Right lobe of liver (tissue), 6 donors: ENCODE measurements at places on chromosomes 6 and 20. TPM values are rescaled to one million over a fixed set of nuclear protein-coding genes. Genes with fewer than 3 reads are reported as not detected.

Gene FOXQ1
- total RNA-seq = 0.12 TPM

DNA sequence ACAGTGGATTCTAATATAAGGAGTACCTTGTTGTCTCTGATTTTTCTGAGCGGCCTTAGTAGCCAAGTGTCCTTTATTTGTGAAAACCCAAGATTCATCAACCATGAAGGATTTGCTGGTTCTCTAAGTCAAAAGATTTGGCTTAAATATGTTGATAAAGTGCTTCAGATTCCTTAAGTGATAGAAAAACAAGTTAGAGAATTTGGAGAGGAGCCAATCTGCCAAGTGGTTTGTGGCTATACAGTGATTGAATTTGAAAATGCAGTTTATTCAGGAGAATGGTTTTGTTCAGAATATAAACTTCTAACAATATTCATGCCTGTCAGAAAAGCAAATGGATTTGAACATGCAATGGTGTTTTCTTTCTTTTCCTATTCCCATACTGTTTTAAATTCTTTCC lies 54.8 kb downstream of the CAP2 start:
- no peaks in the 10 kb centered on the region for H3K36me3 ChIP-seq
- no peak for DNase-seq
- H3K4me1 ChIP-seq = no peaks in the 10 kb centered on the region

- H3K27me3 ChIP-seq = no peaks in the 10 kb centered on the region
- no peak for DNase-seq
- peaks cover 14% of the 10 kb centered on the region for H3K4me1 ChIP-seq
These were observed 560 bp downstream of the YTHDF1 start for GRCh38 chr20:63215101-63216040.

DNA sequence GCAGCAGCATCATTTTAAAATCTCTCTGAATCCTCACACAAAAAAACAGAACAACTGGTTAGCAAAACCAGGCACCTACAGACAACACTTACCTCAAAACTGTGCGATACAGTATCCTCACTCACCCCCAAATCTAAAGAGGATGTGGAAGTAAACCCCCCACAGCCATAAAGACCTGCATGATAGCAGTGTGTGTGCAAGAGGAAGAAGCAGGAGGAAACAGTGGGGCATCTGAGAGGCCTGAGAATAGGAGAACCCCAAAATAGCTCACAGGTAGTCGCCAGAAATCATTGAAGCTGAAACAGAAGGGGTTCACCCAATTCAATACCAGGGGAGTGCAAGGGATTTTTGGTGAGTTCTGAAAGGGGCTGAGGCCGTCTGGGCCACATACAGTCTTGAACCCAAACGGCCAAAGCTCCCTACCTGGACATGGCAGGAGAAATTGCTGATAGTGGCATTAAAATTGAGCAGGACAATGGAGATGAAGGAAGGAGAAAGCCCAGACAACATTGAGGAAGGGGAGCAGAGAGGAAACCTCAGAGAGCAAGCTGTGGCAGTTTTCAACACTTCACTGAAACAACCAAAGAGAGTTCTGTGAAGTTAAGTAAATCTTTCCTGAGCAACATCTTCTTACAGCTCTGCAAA lies 129.7 kb downstream of the FIG4 start:
- no peaks in the 10 kb centered on the region for H3K36me3 ChIP-seq
- DNase-seq = no peak
- H3K4me1 ChIP-seq = no peaks in the 10 kb centered on the region

GRCh38 chr6:12024216-12024615 lies 12.1 kb downstream of the HIVEP1 start:
- no peaks in the 10 kb centered on the region for H3K27me3 ChIP-seq
- H3K27ac ChIP-seq = no peak overlapping the region
- peaks cover 5% of the 10 kb centered on the region for H3K4me1 ChIP-seq

GRCh38 chr6:15430186-15430585 lies 184.3 kb downstream of the JARID2 start:
- H3K4me3 ChIP-seq = no peak overlapping the region
- no peaks in the 10 kb centered on the region for H3K27me3 ChIP-seq
- DNase-seq = no peak
- H3K4me1 ChIP-seq = peaks cover 39% of the 10 kb centered on the region
- no peaks in the 10 kb centered on the region for H3K36me3 ChIP-seq
- H3K27ac ChIP-seq = no peak overlapping the region

GRCh38 chr6:28901831-28902230 lies 22.0 kb downstream of the TRIM27 start:
- H3K27me3 ChIP-seq = no peaks in the 10 kb centered on the region
- DNase-seq = no peak
- H3K27ac ChIP-seq = no peak overlapping the region

- H3K27me3 ChIP-seq = no peaks in the 10 kb centered on the region
- no peak overlapping the region for H3K27ac ChIP-seq
- H3K36me3 ChIP-seq = no peaks in the 10 kb centered on the region
- no peaks in the 10 kb centered on the region for H3K4me1 ChIP-seq
These were observed 114.7 kb downstream of the GJA10 start for GRCh38 chr6:90008908-90009501.

GRCh38 chr20:51424270-51425117 lies 118.0 kb downstream of the NFATC2 start:
- no peak overlapping the region for H3K27ac ChIP-seq
- peaks cover 2% of the 10 kb centered on the region for H3K36me3 ChIP-seq
- no peaks in the 10 kb centered on the region for H3K27me3 ChIP-seq

DNA sequence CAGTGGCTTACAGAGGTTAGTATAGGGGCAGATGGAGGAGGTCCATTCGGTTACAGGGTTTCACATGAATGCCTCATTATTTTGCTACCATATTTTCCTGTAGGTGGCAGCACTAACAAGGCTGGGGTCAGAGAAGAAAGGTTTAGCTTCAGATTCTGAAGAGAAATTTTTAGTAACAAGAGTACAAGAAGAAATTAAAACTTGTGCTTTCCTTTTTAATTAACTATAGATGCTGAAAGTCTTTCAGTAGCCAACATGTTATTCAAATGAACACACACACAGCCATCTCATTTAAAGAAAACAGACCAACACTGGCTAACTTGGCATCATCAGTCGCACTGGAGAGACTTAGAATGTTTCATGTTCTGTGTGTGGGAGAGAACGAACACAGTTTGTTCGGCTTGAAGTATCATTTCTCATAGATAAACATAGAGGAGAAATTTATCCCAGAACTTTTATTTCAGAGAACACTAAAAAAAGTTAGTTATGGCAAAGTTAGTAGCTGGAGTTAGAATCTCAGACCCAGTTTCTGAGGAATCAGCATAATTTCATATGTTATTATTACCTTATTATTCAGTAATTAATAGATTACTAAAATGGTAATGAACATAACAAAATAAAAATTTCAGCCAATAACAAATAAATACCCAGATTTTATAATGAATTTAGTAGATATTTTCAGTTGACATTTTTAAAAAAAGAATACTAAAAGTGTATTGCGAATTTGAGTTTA lies 314.0 kb upstream of the RSPO3 start:
- H3K27me3 ChIP-seq = no peaks in the 10 kb centered on the region
- H3K4me3 ChIP-seq = no peak overlapping the region
- DNase-seq = peak; percentile 45
- no peaks in the 10 kb centered on the region for H3K4me1 ChIP-seq
- no peaks in the 10 kb centered on the region for H3K36me3 ChIP-seq
- no peak overlapping the region for H3K27ac ChIP-seq

DNA sequence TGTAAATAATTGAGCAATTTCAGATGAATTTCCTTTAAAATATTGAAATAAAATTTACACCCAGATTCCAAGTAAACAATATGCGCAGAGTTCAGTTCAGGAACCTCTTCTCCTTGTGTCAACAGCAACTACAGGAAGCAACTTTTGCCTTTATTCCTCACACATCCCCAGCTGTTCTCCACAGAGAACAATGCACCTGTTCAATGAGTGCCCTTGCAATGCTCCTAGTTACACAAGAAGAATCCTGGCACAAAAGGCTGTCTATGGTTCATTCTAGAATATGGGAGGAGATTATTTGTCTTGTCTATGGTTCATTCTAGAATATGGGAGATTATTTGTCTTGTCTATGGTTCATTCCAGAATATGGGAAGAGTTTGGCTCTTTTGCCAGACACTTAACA lies 454.9 kb downstream of the BTBD3 start:
- no peaks in the 10 kb centered on the region for H3K27me3 ChIP-seq
- no peaks in the 10 kb centered on the region for H3K36me3 ChIP-seq
- no peak overlapping the region for H3K27ac ChIP-seq
- H3K4me1 ChIP-seq = no peaks in the 10 kb centered on the region
- no peak overlapping the region for H3K4me3 ChIP-seq

- no peaks in the 10 kb centered on the region for H3K27me3 ChIP-seq
- no peak overlapping the region for H3K4me3 ChIP-seq
- no peaks in the 10 kb centered on the region for H3K4me1 ChIP-seq
- H3K36me3 ChIP-seq = no peaks in the 10 kb centered on the region
- H3K27ac ChIP-seq = no peak overlapping the region
- DNase-seq = no peak
These were observed 263.6 kb downstream of the CD83 start for GRCh38 chr6:14380901-14381828.
